ENCODE measurements at places on chromosomes 12 and 14. TPM values are rescaled to one million over a fixed set of nuclear protein-coding genes. Genes with fewer than 3 reads are reported as not detected.

ASB2 gene
- total RNA-seq = not detected

NRL gene
- 1.6 TPM for total RNA-seq

GRCh38 chr14:65599375-65599774, 186.8 kb downstream of the FUT8 start:
- no peak for DNase-seq

DNA sequence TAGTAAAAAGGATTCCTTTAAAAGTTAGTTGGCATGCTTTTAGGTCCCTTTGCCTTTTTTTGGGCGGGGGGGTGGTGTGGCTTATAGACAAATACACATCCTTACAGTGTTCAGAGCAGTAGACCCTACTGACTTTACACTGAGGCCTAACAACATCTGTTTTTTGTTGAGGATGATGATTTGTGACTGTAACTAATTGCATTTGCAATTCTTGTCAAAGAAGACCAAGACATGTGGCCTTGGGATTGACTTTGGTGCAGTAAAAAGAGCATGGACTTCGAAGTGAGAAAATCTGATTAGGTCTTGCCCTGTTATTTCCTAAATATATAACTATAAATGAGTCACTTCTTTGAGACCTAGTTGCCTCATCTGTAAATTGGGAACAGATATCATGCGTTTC, 77.3 kb downstream of the TRHDE start:
- no peak for DNase-seq

Data from LHCN-M2 (cell line).